ENCODE measurements at places on chromosomes 5 and 9.

DNA sequence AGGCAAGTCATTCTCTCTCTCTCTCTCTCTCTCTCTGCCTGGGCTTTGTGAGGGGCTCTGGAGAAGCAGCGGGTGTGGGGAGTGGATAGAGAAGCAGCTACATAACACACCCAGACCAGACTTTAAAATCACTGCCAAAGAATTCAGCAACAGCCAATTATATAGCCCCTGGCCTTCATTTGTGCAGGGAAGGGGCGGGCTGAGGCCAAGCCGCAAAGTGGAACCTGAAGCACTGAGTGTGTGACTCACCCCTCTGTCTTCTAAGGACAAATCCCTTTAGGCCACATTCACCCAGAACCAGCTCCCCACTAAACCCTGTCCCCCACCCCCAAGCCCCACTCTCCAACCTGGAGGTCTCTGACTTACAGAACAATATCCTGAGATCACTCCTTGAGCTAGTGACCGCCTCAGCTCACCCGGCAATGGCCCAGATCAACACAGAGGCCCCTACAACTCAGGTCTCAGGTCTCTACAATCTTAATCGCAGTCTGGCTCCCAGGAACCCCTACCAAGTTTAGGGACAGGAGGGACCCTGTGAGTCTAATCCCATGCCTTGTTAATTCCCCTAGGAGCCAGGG lies 6.0 kb downstream of the B4GALT1 start:
- peak; percentile 95 for DNase-seq

GRCh38 chr9:132451276-132451675 lies 41.3 kb downstream of the CFAP77 start:
- DNase-seq = no peak

GRCh38 chr9:111897601-111898137 lies 1.1 kb downstream of the UGCG start:
- DNase-seq = no peak

GRCh38 chr9:35105571-35106342 lies 2.8 kb upstream of the STOML2 start:
- no peak for DNase-seq

GRCh38 chr9:122463828-122464632 lies 13.7 kb downstream of the OR1J1 start:
- no peak for DNase-seq

- no peak for DNase-seq
Observed at GRCh38 chr9:36213989-36214388, 23.3 kb downstream of the CLTA start.

DNA sequence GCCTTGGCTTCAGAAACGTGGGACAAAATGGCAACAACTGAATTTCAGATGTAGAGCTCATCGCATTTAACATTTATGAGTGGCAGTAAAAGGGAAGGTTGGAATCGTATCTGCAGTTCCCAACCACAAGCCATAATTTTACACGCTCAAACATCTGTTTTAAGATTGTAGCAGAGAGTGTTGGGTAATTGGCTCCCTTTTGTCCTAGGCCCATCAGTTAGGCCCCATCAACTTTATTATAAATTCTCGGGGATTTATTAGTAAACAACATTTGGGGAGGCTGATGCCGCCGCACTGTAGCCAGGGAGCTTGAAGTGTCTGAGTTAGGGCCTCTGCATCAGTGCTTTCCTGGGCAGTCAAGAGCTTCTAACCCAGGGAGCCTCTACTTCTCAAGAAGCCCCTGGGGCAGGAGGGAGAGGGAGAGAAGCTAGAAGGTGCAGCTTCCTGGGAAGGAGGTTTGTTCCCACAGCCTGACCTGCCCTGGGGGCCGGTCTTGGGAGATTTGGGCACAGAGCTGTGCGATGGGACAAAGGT lies 66.2 kb downstream of the HSPA4 start:
- no peak for DNase-seq

- no peak for DNase-seq
Observed at GRCh38 chr5:38639377-38640358, 83.2 kb upstream of the LIFR start.

DNA sequence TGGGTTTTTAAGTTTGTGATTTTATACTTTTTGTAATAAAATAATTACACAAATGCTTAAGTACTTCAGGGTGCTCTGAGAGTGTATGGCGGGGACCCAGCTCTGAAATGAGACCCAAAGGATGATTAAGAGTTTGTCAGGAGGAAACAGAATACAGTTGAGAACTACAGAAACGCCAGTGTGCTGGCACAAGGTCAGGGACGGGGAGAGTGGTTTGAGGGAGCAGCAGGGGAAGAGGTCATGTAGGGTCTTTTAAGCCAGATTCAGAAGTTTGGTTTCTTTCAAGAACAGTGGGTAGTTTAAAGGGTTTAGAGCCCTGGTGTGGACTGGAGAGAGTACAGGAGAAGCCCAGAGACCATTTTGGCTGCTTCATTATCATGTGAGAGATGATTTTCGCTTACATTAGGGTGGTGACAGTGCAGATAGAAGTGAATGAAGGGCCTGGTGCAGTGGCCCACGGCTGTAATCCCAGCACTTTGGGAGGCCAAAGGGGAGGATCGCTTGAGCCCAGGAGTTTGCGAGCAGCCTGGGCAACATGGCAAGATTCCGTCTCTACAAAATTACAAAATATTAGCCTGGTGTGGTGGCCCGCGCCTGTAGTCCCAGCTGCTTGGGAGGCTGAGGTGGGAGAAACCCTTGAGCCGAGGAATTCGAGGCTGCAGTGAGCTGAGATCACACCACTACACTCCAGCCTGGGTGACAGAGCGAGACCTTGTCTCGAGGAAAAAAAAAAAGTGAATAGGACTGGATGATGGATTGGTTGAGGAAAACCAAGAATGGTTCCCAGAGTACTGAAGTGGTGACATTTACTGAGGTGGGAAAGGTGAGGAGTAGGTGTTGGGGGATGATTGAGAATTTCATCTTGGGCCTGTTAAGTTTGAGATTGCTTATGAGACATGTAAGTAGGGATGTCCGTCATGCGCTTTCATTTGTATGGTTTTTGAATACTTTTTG lies 1.4 kb upstream of the ETF1 start:
- no peak for DNase-seq

Data from non-pigmented ciliary epithelial cell (primary cell).